Anterior cingulate cortex (tissue), 58 donors: ENCODE measurements at places on chromosomes 16 and 17.

GRCh38 chr16:89081556-89081955 lies 12.1 kb upstream of the ACSF3 start:
- no peak for DNase-seq

- no peak for DNase-seq
These were observed 28.4 kb downstream of the SBK1 start for GRCh38 chr16:28320741-28321140.

DNA sequence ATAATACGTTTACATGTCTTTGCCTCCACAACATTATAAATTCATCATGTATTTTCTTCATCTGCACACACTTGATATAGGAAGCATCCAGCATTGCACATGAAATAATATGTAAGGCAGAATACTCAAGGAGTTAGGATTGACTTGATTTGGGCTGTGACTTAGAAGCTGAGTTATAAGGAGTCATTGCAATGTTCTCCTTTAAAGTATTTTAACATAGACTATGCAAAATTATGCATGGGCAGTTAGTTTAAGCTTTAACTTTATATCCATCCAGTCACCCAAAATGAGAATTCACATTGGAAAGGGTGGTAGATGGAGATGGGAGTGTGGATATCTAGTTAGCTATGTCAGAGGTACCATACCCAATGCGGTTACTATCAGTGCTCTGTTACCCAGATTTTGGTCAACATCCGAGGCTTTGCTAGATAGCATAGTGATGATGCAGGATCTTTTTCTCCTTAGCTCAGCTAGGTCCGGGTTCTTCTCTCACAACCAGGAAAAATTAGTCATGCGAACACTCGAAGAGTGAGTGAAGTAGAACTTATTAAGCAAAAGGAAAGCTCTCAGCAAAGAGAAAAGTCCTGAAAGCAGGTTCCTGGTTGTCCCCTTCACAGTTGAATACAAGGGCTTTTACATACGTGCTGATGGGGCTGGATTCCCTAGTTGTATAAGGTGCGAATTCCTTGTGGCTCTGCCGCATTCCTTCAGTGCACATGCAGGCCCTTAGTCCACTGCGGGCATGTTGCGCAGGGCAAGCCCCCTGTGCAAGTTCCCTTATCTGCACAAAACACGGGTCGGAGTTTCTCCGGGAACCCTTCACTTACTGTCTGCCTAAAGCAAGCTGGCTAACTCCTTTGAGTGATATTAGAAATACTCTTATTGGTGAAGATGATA lies 73.1 kb upstream of the FAM20A start:
- DNase-seq: no peak

DNA sequence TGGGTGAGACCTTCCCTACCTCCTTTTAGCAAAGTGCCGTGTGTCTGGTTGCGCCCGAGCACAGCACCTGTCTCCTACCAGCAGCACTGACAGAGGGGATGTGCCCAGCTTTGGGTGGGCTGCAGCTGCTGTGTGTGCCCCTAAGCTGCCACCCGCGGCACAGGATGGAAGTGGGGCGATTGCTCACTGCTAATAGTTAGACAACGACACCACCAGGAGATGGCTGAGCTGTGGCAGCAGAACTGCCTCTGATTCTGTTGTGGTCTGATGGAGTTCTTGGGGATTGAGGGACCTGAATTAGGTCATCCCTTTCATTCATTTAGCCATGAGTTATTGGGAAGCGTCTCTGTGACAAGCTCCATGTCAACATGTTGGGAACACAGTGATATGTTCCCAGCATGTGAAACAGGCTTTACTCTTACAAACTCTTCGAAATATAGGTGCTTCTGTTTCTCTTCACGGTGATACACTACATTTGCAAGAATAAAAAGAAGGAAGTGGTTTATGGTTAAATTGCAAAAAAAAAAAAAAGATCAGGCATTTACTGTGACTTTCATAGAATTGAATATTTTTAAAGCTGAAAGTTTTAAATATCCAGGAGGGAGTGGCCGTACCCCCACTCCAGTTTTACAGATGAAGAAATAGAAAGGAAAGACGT lies 184.4 kb downstream of the MAF start:
- DNase-seq: no peak

DNA sequence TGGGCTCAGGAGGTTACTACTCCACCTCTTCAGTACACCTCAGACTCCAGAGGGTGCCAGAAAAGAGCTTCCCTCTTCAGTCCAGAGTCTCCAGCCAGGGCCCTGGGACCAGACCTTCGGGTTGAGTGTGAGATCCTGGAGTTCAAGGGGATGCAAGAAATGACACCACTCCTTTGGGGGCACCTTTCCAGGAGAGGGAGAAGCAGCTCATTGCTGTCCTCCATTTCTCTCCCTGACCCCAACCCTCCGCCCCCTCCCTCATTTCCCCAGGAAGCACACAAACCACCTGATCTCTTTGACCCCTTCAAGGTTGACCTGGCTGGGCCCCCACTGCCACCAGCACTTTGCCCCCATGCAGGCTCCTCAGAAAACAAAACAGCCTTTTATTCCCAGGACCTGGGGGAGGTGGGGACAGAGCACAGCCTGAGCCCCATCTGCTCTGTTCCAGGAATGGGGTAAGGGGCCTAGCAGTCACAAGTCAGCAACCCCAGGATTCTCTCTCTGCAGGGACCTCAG lies 21.4 kb downstream of the CDH5 start:
- DNase-seq: no peak

GRCh38 chr16:85902366-85903155 lies 3.6 kb downstream of the IRF8 start:
- no peak for DNase-seq

DNA sequence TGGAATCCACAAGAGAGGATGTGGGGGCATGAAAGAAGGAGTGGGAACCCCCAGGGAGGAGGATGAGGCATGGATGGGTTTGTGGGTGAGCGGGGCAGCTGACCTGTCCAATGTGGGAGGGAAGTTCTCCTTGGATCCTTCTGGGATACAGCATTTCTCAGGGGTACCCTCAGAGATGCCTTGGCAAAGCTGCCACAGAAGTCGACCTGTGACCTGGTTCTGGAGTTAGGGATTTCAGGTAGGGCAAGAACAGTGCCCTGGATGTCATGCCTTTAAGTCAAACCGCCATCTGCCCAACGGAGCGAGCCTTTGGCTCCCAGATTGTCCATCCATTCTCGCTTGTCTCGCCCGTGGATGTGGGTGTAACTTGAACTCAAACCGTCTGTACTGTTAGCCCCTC lies 30.0 kb downstream of the WSCD1 start:
- DNase-seq: no peak

GRCh38 chr17:73770115-73770848 lies 126.0 kb upstream of the SDK2 start:
- DNase-seq: peak; percentile 92

GRCh38 chr17:31394544-31394943 lies 3.1 kb downstream of the RAB11FIP4 start:
- DNase-seq: no peak

GRCh38 chr16:17359788-17360390 lies 110.9 kb downstream of the XYLT1 start:
- no peak for DNase-seq

GRCh38 chr17:18257982-18258355 lies 569 bp downstream of the FLII start:
- DNase-seq: peak; percentile 52

DNA sequence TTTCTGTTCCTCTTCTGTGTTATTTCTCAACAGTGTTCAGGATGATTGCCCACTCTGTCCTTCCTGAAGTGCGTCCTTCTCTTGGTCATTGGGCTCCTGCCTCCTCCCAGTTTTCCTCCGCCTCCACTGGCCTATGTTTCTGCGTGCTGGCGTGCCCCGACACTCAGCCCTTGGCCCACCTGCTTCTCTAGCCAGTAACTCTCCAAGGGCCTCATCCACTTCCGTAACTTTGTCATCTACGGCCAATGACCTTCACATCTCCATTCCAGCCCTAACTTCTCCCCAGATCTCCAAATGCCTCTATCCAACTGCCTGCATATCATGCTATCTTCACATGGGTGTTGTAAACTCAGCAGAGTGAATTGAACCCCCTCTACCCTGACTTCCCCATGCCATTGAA lies 39.6 kb upstream of the RPL38 start:
- no peak for DNase-seq

GRCh38 chr17:57266902-57267311 lies 10.6 kb downstream of the MSI2 start:
- no peak for DNase-seq

DNA sequence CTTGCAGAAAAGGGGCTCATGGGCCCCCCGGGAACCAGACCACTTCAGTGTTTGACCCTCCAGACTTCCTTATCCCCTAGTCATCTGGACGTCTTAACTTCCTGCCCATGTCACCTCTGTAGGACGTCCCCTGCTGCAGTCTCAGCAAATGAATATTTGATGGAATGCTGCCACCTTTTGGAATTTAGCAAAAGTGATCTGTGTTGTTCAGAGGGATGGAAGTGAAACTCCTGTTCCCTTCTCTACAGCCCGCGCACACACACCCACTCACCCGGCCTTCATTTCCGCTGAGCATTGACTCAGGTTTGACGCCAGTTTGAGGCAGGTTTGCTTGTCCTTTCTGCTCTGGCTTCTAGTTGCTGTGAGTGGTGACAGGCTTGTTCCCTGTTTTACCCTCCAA lies 507.2 kb upstream of the EEF2KMT start:
- DNase-seq: no peak

- no peak for DNase-seq
These were observed 87.6 kb downstream of the RAB11FIP4 start for GRCh38 chr17:31479062-31479408.

DNA sequence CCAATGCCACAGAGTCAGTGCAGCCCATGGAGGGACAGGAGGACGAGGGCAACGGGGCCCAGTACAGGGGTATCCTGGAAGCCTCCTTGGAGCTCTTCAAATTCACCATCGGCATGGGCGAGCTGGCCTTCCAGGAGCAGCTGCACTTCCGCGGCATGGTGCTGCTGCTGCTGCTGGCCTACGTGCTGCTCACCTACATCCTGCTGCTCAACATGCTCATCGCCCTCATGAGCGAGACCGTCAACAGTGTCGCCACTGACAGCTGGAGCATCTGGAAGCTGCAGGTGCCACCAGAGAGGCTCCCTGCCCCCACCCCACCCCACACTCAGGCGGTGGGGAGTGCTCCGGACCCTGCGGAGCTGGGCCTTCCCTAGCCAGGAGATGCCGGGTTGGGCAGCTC lies 16.6 kb downstream of the TRPV2 start:
- no peak for DNase-seq

GRCh38 chr17:50944902-50945720 lies 79.0 kb upstream of the TOB1 start:
- no peak for DNase-seq

GRCh38 chr17:55587608-55588139 lies 76.4 kb upstream of the SMIM36 start:
- no peak for DNase-seq

GRCh38 chr17:45771271-45771959 lies 12.7 kb upstream of the CRHR1 start:
- DNase-seq: no peak

GRCh38 chr16:52834736-52835465 lies 217.8 kb downstream of the CHD9NB start:
- DNase-seq: no peak

DNA sequence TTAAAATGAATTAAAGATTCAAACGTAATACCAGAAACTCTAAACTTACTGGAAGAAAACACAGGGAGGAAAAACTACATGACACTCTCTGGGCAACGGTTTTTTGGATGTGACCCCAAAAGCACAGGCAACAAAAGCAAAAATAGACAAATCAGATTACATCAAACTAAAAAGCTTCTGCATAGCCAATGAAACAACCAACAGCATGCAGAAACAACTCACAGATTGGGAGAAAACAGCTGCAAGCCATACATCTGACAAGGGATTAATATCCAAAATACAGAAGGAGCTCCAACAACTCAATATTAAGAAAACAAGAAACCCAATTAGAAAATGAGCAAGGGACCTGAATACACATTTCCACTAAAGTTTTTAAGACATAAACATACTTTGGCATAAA lies 69.2 kb upstream of the ALOX12 start:
- no peak for DNase-seq

GRCh38 chr17:77391668-77392375 lies 251.1 kb downstream of the SEC14L1 start:
- DNase-seq: no peak

DNA sequence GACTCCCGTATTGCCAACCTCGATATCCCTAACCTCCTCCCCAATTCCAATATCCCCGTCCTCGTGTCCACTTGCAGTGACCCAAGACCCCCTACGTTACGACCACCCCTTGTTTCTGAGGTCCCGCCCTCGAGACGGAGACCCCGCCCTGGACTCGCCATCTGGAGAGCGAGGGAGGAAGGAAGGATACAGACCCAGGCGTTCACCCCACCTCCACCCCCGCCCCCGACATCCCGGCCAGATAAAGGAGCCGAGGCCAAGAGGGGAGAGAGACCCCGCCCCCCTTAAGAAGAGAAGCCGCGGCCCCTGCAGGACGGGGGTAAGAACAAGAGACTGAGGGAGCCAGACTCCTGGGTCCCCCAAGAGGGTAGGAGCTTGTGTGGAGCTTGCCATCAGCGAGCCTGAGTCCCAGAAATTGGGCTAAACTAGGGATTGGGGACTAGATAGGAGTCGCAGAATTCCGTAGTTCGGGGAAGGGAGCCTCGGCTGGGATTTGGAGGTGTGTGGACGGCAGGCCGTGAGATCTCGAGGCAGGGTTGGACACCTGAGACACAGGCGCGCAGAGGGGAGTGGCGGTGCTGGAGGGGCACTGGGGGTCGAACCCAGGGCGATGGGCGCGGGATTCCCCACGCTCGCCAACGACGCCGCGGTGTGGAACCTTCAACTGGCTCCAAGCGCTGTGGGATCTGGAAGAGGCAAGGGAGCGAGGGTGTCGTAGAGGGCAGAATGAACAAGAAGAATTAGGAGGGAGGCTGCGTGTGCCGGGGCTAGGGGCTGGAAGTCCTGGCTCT lies at the start of gene BCL6B:
Gene BCL6B (plus strand): TSS at position 270 of the 791 bp plus-strand sequence. CDS start 622 bp downstream, outside the sequence.
- no peak for DNase-seq

GRCh38 chr16:23298290-23298915 lies 3.7 kb upstream of the SCNN1B start:
- DNase-seq: no peak

GRCh38 chr17:29303386-29303785 lies 9.4 kb upstream of the NUFIP2 start:
- DNase-seq: no peak

GRCh38 chr17:74922172-74922571 lies 883 bp downstream of the USH1G start:
- DNase-seq: no peak

DNA sequence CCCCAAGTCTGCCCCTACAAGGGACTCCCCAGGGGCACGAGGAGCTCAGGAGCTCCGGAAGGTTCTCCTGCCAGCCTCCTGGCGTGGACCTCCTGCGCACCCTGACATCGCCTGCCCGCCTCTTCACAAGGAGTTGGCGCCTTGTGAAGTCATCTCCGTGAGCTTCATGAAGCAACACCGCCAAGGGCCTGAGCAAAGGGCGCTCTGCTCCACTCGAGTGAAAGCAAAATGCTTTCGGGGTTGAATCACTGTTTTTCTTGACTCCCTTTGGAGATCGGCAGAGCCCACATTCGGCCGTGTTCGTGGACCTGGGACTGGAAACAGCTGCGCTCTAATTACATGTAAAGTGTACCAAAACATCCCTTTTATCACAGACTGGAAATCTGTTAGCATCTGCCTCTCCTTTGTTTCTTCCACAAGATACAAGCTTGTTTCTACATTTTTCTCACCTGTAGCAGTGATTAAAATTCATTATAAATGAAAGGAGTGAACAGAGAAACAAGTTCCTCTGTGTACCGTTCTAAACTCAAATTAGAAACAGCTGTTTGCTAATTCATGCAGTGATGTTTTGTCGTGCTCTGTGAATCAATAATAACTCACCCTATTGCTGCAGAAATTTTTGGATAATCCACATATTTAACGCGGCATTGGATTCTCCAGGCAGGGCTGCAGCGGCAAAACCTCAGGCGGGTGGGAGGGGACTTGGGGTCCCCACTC lies 203.3 kb downstream of the ZNF423 start:
- no peak for DNase-seq
